Anterior cingulate cortex (tissue), 58 donors: ENCODE measurements at places on chromosomes 4 and X.

DNA sequence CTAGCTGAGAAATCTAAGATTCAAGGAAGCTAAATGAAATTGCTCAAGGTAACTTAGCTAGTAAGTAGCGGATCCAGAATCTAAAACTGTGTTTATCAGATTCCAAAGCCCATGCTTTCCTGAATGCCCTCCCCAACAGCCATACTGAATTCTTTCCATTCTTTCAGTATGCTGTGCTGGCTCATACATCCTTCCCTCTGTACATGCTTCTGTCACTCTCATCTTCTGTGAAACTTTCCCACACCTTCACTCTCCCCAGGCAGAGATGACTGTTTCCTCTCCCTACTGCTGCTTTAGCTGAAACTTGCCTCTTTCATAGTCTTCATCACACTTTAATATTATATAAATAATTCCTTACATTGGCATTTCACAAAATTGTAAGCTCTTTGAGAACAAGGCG, 39.3 kb upstream of the SMARCAD1 start:
- no peak for DNase-seq

- DNase-seq = no peak
These were observed 648 bp downstream of the GRK4 start for GRCh38 chr4:2963966-2964471.

GRCh38 chr4:186341655-186342054, 75.7 kb downstream of the F11 start:
- DNase-seq = no peak

DNA sequence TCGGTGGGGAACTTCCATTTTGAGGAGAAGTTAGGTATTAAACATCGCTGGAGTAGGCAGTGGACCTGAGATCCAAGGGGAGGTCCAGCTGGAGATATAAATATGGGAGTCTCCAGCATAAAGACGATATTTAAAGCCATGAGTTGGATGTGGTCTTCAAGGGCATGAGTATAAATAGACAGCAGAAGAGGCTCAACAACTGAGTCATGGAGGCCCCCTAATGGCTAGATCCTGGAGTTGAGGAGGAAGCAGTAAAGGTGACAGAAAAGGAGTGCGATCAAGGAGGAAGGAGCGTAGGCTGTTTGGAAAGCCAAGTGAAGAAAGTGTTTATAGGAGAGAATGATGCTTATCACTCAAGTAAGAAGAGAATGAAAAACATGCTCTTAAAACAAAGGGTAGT, 18.1 kb upstream of the APBB2 start:
- DNase-seq = no peak

- DNase-seq = no peak
These were observed 169.9 kb downstream of the DCLK2 start for GRCh38 chr4:150248181-150248580.

DNA sequence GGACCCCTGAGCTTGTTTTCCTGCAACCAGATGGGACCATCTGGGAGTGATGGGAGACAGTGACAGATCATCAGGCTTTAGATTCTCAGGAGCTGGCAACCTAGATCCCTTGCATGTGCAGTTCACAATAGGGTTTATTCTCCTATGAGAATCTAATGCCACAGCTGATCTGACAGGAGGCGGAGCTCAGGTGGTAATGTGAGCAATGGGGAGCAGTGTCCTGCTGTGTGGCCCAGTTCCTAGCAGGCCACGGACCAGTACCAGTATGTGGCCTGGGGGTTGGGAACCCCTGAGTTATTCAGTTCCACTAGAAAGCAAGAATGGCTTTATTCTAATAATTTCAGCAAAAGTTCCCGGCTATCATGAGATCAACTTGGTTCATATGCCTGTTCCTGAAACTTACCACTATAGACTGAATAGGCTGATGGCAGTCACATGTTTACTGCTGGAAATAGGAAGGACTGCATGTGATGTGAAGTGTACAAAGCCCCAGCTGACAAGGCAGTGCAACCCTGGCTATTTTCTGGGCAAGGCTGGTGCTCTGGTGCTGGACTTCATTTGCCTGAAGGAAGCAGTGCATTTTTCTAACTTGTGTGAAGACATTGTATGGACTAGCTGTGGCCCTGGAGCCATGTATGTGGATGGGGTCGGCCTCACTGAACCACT, 107.2 kb downstream of the SPRY1 start:
- no peak for DNase-seq
